ENCODE measurements at places on chromosomes 1 and 21.

DNA sequence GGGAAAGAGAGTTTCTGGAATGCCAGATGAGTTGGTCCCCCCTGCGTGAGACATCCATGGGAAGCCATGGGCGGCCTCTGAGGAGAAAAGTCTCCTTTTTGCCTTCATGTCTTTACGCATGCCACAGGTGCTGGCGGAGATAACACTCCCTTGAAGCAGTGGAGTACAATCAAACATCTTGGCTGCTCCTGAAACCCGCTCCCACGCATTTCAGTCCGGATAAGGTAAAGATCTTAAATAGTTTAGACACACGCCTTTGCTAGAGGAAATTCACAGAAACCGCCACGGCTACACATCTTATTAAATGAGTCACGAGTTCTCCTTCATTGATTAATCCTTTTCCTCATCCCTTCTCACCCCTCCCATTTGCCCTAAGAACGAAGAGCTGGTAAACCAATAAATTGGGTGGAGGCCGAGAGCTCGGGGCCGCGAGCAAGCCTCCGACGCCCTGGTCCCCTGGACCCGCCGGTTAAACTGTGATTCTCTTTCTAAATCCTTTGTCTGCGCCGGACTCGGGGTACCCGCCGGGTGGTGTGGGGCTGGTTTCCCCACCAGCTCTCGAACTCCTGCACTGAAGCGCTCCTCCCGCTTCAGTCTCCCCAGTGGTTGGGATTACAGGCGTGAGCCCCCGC, 6.6 kb upstream of the ZNF669 start:
- no peak for DNase-seq

GRCh38 chr21:42191696-42192595, 27.0 kb upstream of the ABCG1 start:
- no peak for DNase-seq

DNA sequence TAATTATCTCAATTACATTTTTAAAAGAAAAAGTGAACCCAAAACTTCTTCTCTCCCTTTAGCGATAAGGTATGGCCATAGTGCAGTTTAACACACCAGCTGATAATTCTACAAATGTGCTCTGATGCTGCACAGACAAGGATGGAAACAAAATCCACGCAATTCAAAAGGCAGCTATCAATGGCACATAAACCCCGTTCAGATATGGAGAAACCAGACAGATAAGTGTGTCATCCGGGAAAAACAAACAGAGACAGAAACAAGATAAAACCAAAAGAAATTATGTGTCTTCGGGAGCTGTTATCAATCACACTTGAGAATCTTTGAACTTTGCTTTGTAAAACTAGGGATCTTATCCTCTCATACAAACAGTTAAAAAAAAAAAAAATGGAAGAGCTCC, 73.6 kb downstream of the SIPA1L2 start:
- DNase-seq, result no peak

- no peak for DNase-seq
These were observed 94.3 kb downstream of the RNF220 start for GRCh38 chr1:44499306-44499705.

- DNase-seq, result no peak
These were observed 183.8 kb downstream of the LMX1A start for GRCh38 chr1:165172666-165173065.

DNA sequence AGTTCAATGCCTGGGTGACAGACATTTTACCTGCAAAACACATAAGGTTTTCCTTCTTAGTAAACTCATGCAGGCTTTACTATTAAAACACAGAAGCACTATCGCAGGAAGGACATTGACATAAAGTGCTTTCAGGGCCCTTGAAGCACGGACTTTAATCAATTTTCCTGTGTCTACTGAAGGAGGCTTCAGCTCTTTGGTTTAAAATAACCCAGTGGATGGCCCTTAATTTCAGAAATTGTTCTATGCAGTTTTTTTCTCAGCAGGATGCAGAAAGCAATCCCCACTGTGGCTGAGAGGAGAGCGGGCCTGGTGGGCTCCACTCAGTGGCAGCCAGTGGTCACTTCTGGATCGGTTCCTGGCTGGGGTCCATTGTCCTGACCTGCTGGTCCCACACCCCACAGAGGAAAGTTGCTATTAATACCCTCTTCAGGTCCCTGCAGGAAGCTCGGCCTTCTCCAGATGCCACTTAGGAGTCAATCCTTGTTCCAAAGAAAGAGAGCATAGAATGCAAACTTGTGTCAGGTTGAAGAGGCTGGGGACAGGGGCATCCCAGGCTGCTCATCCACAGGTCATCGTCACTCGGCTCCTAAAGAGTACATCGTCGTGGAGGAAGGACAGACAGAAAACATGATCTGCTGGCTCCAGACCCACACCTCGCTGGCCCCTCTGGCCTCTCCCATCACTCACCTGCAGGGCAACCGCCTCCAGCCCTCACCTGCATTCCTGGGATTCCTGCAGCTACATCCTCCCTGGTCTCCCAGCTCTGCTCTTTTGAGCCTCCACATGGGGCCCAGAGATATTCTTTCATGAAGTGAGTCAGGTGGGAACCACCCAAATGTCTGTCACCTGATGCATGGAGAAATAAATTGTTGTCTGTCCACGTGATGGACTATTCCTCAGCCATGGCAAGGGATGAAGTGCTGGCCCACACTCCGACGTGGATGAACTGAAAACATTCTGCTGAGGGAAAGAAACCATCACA, 153.1 kb downstream of the PSMG1 start:
- DNase-seq, result no peak

GRCh38 chr1:202264726-202265125, 71.1 kb downstream of the LGR6 start:
- no peak for DNase-seq

DNA sequence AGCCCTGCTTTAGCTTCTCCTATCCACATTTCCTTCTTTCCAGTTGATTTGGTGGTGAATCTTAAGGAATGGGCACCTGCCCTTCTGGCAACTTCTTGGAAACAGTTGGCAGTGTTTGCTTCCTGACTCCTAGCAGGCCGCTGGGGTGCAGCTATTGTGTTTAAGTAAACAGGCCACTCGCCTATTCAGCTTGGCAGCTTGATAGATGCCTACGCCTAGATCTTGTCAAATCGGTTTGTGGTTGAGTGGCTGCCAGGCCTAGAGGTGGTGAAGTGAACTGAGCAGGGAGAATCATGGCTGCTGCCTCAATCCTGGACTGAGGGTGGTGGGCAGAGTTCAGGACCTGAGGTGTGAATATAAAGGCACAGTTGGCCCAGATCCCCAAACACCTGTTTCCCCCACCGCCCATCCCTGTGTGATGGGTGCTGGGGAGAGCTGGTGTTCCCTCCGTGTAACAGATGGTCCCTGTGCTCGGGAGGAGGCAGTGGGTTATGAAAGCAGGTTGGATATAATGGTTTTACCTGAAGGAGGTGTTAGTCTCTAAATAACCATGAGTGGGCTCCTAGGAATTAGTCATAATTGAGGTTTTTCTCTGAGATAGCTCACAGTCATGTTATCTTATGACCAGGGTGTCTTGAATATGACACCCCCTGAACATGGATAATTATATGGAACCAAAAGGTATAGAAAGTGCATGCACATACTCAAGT, 940 bp upstream of the PLA2G2C start:
- no peak for DNase-seq

DNA sequence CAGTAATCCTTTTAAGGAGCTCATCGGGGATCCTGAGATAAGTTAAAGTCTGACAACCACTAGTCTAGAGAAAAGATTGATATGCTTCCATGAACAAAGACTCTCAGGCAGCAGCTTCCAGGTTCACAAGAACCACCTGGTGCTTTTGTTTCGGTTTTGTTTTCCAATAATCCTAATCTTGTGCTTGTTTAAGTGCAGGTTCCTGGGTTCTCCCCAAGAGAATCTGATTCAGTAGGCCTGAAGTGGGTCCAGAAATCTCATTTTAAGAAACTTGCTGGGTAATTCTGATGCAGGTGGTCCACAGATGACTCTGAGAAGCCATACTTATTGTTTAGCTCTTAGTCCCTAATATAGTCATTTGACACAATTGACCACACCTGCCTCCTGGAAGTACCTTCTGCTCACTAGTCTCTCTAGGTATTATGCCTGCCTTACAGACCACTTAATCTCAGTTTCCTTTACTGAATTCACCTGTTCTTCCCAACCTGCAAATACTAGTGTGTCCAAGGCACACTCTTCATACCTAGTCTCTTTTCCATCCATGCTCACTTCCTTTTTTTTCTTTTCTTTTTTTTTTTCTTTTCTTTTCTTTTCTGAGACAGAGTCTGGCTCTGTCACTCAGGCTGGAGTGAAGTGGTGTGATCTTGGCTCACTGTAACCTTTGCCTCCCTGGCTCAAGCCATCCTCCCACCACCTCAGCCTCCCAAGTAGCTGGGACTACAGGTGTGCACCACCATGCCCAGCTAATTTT, 20.5 kb upstream of the FRRS1 start:
- DNase-seq, result no peak
